ENCODE measurements at places on chromosomes 12 and 14.

GRCh38 chr12:15540005-15540404 is 217.7 kb downstream of the PTPRO start:
- no peak for DNase-seq

- no peak for DNase-seq
These were observed 491.2 kb downstream of the PCNX1 start for GRCh38 chr14:71398450-71398849.

DNA sequence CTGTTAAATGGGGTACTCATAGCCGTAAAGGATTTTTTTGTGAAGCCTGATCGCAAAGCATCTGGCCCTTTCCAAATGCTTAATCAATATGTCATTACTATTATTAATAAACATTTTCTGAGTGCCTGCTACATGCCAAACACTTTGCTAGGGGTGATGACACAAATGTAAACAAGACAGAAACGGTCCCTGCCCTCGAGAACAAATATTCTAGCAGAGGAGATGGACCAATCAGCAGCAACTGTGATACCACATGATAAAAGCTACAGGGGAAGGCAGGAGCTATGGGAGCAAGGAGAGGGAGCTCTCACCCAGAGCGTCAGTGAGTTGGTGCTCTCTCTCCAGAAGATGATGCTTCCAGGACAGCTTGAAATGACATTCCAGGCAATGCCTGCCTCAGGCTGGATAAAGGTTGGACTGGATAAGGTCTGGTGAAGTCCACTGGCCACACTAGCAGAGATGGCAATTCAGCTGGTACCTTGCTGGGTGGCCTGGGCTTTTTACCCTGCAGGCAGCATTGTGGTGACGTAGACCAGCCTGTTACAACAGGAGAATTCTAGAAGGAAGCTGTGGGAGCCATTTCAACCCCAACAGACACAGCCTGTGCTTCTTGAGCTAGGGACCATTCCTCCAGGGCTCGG is 41.1 kb downstream of the ERH start:
- no peak for DNase-seq

GRCh38 chr14:104537613-104537988 is 42.0 kb upstream of the C14orf180 start:
- no peak for DNase-seq

- DNase-seq: no peak
These were observed 1.8 kb upstream of the P2RX7 start for GRCh38 chr12:121130866-121131373.

GRCh38 chr12:29992366-29992765 is 208.6 kb upstream of the TMTC1 start:
- DNase-seq: no peak

DNA sequence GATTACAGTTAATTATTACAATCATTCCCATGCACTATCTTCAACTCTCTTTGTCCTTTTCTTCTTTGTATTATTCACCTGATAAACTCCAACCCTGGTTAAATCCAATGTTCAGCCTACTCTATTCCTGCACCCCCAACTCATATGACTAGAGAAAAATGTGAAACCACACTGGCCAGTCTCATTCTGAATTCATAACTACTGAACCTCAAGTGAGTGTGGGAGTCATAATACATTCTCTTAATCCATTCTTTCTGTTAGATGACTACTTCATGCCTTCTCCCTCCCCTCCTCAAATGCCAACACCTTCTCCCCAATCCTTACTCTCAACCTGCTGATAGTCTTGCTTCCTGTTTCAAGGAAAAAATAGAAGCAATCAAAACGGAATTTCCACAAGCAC is 22.3 kb upstream of the ITPR2 start:
- DNase-seq: no peak

- DNase-seq: no peak
These were observed 51.7 kb downstream of the TRHDE start for GRCh38 chr12:72323881-72324280.

DNA sequence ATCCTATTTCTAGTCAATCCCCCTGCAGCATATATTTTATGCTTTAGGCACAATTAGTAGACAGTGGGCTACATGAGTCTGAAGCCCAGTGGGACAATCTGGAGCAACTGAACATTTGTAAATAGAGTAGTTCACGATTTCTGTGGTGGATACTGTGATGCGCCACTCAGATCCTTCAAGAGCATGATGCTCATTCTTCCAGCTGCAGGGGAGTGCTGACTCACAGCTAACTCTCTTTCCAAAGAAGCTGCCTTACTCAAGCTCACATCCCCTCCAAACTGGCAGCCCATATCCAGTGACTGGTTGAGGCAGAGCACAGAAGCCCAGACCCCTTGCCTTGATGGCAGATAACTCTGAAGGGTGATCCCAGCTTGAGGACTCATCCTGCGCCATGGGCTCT is 224.2 kb upstream of the EEA1 start:
- DNase-seq: no peak

GRCh38 chr12:71799106-71799505 is 40.5 kb upstream of the TBC1D15 start:
- no peak for DNase-seq

DNA sequence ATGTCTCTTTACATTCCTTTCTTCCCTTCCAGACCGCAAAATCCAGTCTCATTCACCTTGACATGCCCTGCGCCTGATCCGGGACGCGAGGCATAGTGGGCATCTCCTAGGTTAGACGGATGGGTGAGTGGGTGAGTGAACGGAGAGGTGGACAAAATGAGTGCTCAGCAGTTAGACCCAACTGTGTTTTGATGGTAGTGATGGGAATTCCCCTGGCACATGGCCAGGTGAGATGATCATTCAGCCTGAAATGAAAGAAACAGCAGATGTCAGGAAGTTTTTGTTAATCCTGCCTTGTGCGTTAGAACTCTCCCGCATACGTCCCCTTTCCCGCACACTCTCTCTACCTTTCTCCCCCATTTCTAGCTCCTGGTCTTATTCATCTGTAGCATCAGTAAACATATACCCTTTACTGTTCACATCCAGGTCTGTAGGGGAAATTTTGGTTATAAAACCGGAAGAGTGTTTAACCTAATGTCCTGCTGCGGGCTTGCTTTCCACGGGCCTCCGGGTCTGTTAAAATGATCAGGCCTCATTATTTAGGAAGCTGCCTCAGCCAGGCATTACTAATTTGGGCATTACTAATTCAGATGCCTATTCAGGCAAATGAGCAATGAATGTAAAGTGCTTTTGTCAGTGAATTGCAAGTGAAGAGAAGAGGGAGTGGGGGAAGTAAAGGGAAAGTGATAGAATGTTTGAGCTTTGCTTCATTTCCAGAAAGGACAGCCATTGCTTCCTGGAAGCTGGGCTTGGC is 172.8 kb downstream of the ETV6 start:
- peak; percentile 69 for DNase-seq

GRCh38 chr14:75231320-75231719 is 47.3 kb upstream of the FOS start:
- DNase-seq: no peak

DNA sequence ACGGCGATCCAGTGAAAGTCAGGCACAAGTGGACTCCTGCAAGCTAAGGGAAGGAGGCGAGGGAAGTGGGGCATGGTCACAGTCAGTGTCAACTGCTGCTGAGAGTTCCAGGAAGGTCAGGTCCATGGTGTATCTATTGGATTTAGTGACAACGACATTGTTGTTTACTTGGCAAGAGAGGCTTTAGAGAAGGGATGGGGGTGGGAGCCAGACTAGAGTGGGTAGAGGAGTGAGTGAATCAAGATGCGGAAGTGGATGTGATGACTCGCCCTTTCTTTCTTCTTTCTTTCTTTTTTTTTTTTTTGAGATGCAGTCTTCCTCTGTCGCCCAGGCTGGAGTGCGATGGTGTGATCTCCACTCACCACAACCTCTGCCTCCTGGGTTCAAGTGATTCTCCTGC is 12.5 kb downstream of the P2RX7 start:
- DNase-seq: peak; percentile 49

- DNase-seq: no peak
These were observed 145.0 kb downstream of the SLC38A6 start for GRCh38 chr14:61125867-61126572.

DNA sequence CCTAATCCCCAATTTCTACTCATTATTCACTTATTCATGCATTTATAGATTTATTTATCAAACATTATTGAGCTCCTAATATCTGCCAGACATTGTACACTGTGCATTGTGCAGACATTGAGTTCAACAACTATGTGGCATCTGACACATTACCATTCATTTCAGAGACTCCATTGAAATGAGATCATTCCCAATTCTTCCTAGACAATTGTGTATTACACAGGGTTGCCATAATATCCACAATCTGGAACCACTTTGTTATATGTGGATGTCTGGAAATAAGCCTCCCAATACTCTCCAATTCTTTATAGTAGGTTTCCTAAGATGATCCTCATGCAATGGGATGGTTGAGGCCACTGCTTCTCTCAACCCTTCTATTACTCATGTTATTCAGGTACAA is 165.0 kb downstream of the OTOGL start:
- no peak for DNase-seq

GRCh38 chr12:119134284-119135072 is 44.3 kb upstream of the HSPB8 start:
- no peak for DNase-seq

- no peak for DNase-seq
These were observed 76.7 kb downstream of the DRAM1 start for GRCh38 chr12:101954113-101954512.

- DNase-seq: no peak
These were observed 167.1 kb downstream of the KIF21A start for GRCh38 chr12:39275846-39276245.

- peak; percentile 67 for DNase-seq
These were observed 535 bp downstream of the BIN2 start for GRCh38 chr12:51323317-51323960.

- DNase-seq: no peak
These were observed 222.3 kb downstream of the ALG10 start for GRCh38 chr12:34244608-34245007.

GRCh38 chr12:106154751-106155273 is 16.1 kb upstream of the NUAK1 start:
- no peak for DNase-seq

DNA sequence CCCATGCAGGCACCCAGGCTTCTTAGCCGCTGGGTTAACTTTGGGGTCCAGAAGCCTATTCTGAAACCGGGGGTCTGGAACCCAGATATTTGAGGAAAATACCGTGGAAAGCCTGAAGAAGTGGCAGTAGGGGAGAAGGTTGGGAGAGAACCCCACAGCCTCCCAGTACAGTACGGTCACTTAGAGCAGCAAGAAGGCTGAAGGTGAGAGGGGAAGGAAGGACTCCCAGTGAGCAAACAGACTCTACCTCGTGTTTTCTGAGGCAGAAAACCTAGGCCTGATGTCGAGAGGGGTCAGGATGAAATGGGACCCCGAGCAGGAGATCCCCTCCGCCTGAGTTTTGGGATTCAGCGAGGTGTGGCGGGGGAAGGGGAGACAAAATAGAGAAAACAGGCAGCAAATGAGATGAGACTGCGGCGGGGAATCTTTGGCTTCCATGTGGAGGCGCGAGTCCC is 10.7 kb upstream of the CALCOCO1 start:
- no peak for DNase-seq

DNA sequence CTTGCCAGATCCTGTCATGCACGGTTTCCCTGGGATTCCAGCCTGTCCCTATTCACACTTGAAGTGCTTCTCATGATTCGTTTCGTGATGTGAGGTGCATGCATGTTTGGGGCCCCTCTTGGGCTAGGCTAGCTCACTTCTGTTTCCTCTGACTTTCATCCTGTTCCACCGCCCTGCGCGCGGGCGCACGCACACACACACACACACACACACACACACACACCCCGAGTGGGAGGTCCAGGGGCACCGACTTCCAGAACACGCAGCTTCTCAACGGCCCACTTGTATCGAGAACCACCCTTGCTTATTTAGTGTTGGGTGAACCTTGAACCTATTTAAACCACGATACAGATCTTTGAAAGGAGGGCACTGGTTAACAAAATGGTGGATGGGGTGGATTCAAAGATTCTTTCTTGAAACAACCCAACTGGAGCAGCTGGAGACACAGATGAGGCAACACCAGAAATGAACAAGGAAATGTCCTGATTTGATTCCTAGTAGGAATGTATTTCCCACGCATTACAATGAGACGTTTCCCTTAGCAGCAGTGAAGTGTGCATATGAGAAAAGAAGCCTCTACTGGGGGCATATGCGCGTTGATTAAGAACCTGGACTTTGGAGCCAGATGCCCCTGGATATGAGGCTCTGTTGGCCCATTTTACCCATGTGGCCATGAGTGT is 16.3 kb downstream of the ELK3 start:
- peak; percentile 65 for DNase-seq
